Large intestine (tissue), 12 donors: ENCODE measurements at places on chromosomes 11 and 22. TPM values are rescaled to one million over a fixed set of nuclear protein-coding genes. Genes with fewer than 3 reads are reported as not detected.

Gene LGR4
- 53.2 TPM for polyA plus RNA-seq

Gene SGSM1
- polyA plus RNA-seq, result 7.2 TPM

Gene TYMP
- 10.5 TPM for polyA plus RNA-seq

Gene C11orf97
- polyA plus RNA-seq, result not detected

DNA sequence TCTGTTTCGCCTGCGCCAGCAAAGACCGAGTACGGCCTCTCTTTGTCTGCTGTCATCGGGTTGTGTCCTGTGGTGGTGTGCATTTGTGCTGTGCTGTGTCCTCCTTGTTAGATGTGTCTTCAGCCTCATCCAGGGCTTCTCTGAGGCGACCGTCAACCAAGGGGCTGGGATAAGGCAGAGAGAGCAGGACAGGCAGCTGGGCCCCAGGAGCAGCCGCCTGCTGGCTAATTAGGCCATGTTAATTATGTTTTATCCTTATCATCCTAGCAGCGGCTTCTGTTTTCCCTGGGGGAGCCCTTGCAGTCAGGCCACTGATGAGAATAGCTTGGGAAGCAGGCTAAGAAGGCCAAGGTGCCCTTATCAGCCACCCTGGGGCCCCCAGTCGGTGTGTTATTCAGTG is 40.7 kb upstream of the TTC12 start:
- peaks cover 5% of the 10 kb centered on the region for H3K36me3 ChIP-seq
- DNase-seq, result no peak
- H3K4me1 ChIP-seq, result no peaks in the 10 kb centered on the region
- no peak overlapping the region for H3K4me3 ChIP-seq

DNA sequence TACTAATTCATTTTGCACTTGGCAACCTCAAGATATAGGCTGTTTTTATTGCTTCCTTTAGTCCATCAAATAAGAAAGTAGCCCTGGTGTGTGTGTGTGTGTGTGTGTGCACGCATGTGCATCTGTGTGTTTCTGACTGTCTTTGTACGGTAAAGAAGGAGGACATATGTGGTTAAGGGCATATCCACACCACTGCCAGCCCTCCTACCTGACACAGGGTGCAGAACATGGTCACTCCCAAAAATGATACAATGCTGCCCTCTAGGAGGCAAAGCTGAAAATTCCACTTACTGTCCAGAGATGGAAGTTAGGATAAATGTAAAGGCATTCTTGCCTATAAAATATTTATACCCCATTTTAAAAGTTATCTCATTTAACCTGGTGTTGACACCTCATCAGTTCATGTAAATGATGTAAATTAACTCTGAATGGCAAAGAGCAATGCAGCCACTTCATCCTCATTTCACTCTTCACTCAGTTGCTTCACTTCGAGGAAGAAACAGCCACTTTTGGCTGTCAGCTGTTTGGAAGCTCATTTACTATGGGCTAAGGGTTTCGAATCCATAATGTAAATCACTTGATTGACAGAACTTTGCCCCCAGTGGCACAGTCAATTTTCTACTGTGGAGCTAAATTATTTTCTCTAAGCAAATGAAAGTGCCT is 83.1 kb upstream of the MTNR1B start:
- H3K27ac ChIP-seq, result no peak overlapping the region
- no peaks in the 10 kb centered on the region for H3K27me3 ChIP-seq
- H3K4me3 ChIP-seq, result no peak overlapping the region
- no peaks in the 10 kb centered on the region for H3K36me3 ChIP-seq
- peak; percentile 29 for DNase-seq

DNA sequence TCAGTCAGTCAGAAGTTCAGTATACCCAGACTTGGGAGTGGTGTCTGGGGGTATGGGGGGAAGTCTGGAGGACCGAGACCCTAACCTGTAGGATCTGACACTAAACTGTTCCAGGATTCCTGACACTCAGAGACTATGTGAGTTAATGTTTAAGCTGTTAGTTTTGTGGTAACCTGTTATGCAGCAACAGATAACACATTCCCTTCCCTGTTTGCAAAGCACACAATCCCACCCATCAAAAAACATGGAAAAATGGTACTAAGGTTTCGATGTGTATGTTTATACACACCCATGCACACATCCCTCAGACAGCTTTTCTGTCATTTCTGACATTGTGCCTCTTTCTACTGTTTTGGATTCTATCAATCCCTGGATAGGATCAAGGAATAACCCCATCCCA is 27.6 kb downstream of the ZNF280B start:
- peaks cover 7% of the 10 kb centered on the region for H3K4me1 ChIP-seq
- peak; percentile 20 for DNase-seq
- no peak overlapping the region for H3K4me3 ChIP-seq
- H3K36me3 ChIP-seq, result no peaks in the 10 kb centered on the region
- no peak overlapping the region for H3K27ac ChIP-seq
- no peaks in the 10 kb centered on the region for H3K27me3 ChIP-seq

GRCh38 chr11:43688394-43688793 is 7.9 kb downstream of the HSD17B12 start:
- H3K27ac ChIP-seq, result no peak overlapping the region
- peaks cover 5% of the 10 kb centered on the region for H3K36me3 ChIP-seq
- DNase-seq, result no peak
- H3K4me1 ChIP-seq, result no peaks in the 10 kb centered on the region
- H3K27me3 ChIP-seq, result no peaks in the 10 kb centered on the region

DNA sequence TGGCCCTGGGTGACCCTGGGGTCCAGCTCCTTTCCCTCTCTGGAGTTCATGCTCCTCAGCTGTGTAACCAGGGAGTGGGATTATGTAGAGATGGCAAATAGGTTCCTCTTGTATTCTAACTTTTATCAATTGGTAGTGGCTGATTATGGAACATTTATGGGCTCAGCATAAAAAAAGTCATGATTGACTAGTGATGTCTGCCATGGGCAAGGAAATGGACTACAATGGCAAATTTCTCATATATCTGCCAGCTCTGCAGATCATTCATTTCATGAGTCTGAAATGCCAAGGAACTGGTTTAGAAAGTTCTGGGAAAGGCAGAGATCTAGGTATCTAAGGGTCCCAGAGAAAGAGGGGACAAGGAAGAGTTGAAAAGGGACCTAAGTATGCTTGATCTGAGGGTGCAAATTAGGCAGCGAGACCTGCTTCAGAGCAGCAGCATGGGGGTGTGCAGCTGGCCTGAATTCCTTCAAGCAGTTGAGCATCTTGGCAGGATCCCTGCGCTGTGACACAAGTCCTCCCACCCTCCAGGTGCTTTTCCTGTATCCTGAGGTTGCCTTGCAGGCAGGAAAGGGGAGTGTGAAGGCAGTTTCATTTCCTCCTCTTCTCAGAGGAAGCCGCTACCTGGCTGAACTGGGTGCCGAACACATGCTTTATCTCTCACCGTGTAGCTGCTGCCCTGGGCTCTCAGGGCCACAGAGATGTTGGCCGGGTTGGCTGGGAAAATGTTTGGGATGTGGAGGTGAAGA is 10.4 kb downstream of the SLC15A3 start:
- no peak overlapping the region for H3K4me3 ChIP-seq
- no peak for DNase-seq
- H3K27ac ChIP-seq, result no peak overlapping the region
- peaks cover 10% of the 10 kb centered on the region for H3K4me1 ChIP-seq
- H3K36me3 ChIP-seq, result peaks cover 3% of the 10 kb centered on the region

DNA sequence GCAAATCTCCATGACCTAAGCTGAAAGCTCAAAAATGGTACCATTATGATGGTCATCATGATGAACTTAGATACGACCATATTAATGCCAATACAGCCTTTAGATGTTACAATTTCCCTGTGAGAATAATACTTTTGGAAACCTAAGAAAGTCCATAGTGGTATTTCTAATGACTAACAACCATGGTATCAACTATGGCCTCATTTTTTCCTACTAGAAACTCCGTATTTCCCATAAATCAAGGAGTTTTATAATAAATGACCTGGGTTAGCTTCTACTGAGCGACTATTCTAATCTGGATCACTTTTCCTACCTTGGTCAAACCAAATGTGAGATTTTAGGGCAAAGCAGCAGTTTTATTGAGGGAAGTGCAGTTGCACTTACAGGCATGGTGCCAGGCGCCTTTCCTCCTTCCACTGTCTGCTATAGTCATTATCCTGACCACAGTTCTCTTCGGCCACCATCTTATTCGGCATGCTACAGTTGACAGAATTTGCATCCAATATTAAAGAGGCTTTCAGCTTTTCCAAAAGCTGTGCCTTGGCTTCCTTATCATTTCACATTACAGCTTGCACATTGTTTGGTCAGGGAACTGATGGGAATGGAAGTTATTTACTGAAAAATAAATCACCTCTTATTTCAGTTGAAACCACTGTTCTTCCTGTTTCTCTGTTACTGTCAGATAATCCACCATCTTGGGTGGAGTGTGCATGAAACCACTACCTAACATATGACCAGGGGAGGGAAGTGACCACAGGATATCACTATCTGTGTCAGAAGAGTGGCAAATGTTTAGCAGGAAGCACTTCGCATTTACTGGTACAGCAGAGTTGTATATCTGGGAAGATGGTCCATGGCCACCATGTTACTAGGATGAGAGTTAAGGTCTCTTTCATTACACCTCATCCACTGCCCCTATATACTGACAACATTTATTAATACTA is 74.5 kb upstream of the PICALM start:
- no peak for DNase-seq
- no peak overlapping the region for H3K27ac ChIP-seq
- H3K36me3 ChIP-seq, result no peaks in the 10 kb centered on the region
- no peak overlapping the region for H3K4me3 ChIP-seq
- H3K4me1 ChIP-seq, result peaks cover 16% of the 10 kb centered on the region
- no peaks in the 10 kb centered on the region for H3K27me3 ChIP-seq

DNA sequence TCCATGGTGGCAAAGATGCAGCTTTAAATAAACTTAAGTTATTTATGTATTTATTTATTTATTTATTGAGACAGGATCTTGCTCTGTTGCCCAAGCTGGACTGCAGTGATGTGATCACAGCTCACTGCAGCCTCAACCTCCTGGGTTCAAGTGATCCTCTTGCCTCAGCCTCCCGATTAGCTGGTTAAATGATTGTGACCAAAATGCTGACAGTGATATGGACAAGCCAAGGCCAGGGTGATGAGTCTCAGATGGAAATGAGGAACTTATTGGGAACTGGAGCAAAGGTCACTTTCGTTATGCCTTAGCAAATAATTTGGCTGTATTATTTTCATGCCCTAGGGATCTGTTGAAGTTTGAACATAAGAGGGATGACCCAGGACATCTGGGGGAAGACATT is 9.3 kb upstream of the LRP5 start:
- H3K36me3 ChIP-seq, result no peaks in the 10 kb centered on the region
- H3K4me1 ChIP-seq, result peaks cover 38% of the 10 kb centered on the region
- DNase-seq, result no peak

DNA sequence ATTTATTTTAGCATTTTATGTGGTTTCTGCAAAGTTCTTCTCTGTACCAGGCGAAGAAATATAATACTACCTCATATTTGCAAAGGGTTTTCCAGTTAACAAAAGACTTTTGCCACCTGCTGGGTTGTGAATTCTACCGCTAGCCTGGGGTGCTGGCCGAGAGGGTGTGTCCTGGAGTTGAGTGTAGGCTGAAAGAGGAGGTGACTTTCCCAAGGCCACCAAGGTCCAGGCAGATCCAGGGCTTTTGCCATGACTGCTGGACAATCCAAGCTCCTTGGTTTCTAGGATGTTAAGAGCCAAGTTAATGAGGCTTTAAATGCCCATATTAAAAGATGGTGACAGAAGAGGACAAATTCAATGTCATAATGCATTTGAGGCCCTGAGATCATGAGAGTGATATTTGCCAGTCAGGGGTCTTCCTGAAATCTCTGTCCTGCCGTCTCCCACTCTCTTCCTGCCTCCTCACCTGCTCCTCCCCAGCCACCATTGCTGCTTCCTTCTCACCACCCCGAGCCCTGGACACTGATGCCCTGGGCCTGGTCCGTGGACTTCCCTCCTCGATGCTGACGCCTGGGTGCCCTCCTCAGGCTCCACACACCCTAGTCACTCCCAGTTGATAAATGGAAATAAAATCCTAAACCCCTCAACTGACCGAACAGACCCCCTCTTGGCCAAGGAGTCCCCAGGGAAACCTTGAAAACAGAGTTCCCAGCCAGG is 825.6 kb downstream of the TBC1D22A start:
- no peak overlapping the region for H3K4me3 ChIP-seq
- no peak for DNase-seq
- H3K27ac ChIP-seq, result no peak overlapping the region
- H3K4me1 ChIP-seq, result no peaks in the 10 kb centered on the region
- no peaks in the 10 kb centered on the region for H3K27me3 ChIP-seq
- no peaks in the 10 kb centered on the region for H3K36me3 ChIP-seq

- no peak overlapping the region for H3K27ac ChIP-seq
- H3K36me3 ChIP-seq, result no peaks in the 10 kb centered on the region
Observed at GRCh38 chr11:44661311-44661717, 65.4 kb upstream of the TSPAN18 start.

GRCh38 chr11:34189191-34189590 is 83.8 kb downstream of the NAT10 start:
- H3K4me1 ChIP-seq, result no peaks in the 10 kb centered on the region
- H3K36me3 ChIP-seq, result no peaks in the 10 kb centered on the region
- H3K4me3 ChIP-seq, result no peak overlapping the region
- H3K27me3 ChIP-seq, result peaks cover 2% of the 10 kb centered on the region
- no peak overlapping the region for H3K27ac ChIP-seq
- DNase-seq, result no peak

DNA sequence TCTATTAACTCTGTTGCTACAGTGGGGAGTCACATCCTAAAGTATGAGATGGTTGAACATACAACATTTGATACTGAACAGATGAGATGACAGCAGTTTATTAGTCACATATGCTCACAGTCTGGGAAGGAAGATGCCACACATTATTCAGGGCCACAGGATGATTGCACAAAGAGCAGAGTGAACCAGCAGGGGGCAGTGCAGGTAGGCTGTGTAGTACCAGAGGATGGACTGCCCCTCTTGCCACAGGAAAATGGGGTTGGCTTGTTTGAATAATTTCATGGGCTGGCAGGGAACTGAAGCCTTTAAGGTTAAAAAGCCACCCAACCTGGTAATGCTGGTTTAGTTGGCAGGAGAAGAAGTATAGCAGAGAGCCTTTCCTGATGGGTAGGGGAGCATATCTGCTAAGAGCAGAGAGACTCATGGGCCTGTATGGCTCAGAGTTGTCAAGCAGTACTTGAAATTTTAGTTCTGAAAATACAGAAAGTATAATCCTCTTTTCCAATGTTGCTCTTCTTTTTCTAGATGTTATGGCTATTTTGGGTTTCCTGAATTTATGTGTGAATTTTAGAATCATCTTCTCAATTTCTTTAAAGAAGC is 180.4 kb upstream of the B3GAT1 start:
- H3K27ac ChIP-seq, result no peak overlapping the region
- DNase-seq, result no peak
- no peaks in the 10 kb centered on the region for H3K36me3 ChIP-seq

DNA sequence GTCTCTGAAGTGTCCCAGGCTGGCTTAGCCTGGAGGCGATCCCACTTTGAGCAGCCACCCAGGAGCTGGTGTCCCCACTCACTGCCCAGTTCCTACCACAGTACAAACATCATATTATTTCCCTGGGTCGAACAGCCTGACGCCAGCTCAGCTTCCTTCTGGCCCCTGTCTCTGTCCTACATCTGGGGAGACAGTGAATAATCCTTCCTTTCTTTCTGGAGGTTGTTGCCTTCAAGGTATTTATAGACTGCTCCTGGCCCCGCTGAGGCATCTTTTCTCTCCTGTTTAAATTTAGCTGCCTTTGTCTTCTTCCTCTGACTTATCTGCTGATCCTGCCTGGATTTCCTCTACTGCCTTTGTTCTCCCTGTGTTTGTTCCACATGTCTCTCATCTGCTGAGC is 56.8 kb upstream of the LRRC55 start:
- no peak for DNase-seq
- no peaks in the 10 kb centered on the region for H3K27me3 ChIP-seq
- no peak overlapping the region for H3K4me3 ChIP-seq
- H3K4me1 ChIP-seq, result no peaks in the 10 kb centered on the region
- H3K27ac ChIP-seq, result no peak overlapping the region
